Glutamatergic neuron (in vitro differentiated cells): ENCODE measurements at places on chromosomes 5 and 9. TPM values are rescaled to one million over a fixed set of nuclear protein-coding genes. Genes with fewer than 3 reads are reported as not detected.

DNA sequence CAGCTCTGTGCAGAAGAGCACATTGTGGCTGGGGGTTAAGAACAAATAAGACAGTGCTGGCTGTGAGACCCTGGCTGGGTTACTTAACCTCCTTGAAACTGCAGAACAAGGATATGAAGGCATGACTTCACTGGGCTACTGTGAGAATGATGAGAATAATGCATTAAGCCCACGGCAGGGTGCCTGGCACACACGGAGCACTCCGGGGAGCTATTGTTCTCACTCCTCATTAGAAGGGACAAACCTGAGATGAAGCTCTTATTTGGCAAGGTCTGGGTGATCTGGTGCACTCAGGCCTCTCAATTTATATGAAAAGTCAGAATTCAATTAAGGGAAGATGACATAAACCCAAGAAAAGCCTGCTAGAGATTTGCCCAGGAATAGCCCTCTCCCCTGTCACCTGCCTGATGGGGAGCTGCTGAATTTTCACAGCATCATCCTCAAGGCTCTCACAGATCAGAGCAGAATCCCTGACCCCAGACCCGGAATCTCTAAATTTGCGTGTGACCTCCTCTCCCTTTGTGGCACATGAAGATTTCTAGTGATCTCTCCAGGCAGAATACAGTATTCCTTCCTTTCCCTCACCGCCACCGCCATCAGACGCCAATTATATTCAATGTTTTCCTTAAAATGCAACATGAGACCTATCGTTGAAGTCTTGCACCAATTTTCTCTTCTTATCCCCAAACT is 102.1 kb downstream of the COL23A1 start:
- DNase-seq = no peak
- H3K4me1 ChIP-seq = peaks cover 2% of the 10 kb centered on the region
- H3K27ac ChIP-seq = no peak overlapping the region

DNA sequence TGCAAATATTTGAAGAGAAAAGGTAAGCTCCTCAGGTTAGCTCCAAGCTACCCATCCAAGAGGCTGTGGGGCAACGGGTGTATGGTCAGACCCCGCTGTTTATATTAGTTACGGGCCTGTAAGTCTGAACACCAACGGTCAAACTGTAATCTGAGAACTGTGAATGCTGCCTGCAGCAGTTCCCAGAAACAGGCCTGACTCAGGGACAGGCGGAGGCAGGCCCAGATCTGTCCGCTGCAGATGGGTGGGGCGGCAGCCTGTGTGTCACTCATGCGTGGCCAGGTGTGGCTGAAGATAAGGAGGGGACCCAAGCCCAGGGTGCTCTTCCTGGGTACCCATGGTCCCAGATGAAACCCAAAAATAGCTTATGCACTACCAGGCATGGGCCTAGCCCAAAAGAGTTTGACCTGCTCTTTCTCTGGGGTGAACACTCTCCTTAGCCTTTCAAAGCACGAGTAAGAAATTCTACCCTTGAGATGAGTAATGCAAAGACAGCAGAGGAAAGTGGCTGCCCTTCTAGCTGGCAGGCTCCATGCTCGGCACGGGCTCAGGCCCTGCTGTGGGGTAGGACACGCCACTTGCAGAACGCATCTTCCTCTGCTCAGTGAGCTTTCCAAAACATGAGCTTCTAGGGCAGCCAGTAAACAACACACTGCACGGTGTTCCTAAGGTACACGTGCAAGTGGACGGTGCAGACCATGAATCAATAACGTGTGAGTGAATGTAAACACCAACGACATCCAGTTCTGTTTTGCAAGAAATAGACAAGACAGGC is 9.1 kb downstream of the UBAC1 start:
- H3K36me3 ChIP-seq = peaks cover 4% of the 10 kb centered on the region
- H3K27ac ChIP-seq = peak overlapping the region; percentile 72
- DNase-seq = no peak
- H3K4me3 ChIP-seq = no peak overlapping the region

DNA sequence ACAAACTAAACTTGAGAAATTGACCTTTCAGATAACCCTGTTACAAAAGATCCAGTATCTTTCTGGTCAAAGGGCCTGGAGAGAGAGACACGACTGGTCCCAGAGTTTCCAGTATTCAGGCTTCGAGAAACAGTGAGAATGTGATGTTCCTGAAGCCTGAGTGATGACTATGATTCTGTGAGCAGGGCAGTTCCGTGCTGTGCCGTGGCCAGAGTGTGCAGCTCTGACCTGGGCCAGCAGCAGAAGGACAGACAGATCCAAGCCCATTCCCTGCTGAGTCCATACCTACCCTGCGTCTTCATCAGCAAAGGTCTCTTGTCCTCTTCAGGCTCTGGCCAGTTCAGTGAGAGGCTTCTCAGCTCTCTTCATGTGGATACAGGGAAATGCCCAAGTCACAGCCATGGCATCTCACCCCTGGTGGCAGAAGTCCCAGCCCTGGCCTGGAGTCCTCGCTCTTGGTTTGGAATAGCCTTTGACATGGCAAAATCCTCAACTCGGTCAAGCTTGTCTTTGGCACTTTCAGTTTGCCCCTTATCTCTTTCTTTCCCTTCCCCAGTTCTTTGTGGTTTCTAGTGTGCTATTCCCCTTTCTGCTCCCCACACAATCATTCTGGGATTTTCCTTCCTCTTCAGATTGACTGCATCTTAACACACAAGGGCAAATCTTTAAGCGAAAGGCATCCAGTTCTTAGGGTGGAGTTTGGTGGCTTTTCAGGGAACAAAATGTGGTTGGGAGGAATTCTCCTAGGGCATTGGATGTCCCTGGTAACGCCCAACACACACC is 107.7 kb downstream of the LIFR start:
- H3K4me1 ChIP-seq = peaks cover 5% of the 10 kb centered on the region
- DNase-seq = no peak
- no peak overlapping the region for H3K4me3 ChIP-seq
- H3K36me3 ChIP-seq = peaks cover 4% of the 10 kb centered on the region
- H3K27me3 ChIP-seq = peaks cover 2% of the 10 kb centered on the region

DNA sequence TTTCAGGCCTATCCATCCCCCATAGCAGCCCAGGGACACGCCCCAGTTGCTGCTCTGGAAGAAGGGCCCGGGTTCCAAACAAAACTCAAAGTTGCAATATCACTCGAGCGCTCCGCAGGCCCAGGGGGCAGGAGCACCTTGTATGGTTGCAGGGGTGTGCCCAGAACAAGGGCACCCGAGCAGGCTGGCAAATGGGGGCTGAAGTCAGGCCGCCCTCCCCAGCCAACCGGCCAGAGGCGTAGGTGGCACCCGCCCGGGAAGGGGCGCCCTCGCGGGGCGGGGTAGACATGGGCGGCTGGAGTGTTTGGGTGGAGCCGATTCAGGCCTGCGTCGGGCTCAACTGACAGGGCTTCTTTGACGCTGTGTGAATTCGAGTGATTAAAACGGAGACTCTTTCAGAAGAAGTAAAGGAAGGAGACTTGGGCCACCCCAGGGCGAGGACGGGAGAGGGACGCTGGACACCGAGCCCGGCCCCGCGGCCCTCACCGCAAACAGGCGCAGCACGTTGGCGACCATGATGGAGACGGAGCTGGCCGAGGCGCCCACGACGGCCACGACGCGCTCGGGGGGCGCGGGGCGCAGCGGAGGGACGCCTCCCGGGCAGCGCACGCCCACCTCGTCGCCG is 1.1 kb downstream of the GRM6 start:
- DNase-seq = no peak
- H3K4me1 ChIP-seq = peaks cover 3% of the 10 kb centered on the region
- H3K4me3 ChIP-seq = peak overlapping the region; percentile 79

- H3K27ac ChIP-seq = no peak overlapping the region
- peaks cover 2% of the 10 kb centered on the region for H3K27me3 ChIP-seq
- H3K36me3 ChIP-seq = peaks cover 6% of the 10 kb centered on the region
- no peak for DNase-seq
Observed at GRCh38 chr9:93001031-93001430, 53.7 kb downstream of the FGD3 start.

- H3K27ac ChIP-seq = no peak overlapping the region
- H3K4me1 ChIP-seq = no peaks in the 10 kb centered on the region
- no peak for DNase-seq
Observed at GRCh38 chr5:94908889-94909480, 290.5 kb downstream of the SLF1 start.

- no peak overlapping the region for H3K4me3 ChIP-seq
- peaks cover 5% of the 10 kb centered on the region for H3K4me1 ChIP-seq
- DNase-seq = peak; percentile 47
- H3K27ac ChIP-seq = no peak overlapping the region
Observed at GRCh38 chr5:90709323-90710155, 150.9 kb downstream of the ADGRV1 start.

DNA sequence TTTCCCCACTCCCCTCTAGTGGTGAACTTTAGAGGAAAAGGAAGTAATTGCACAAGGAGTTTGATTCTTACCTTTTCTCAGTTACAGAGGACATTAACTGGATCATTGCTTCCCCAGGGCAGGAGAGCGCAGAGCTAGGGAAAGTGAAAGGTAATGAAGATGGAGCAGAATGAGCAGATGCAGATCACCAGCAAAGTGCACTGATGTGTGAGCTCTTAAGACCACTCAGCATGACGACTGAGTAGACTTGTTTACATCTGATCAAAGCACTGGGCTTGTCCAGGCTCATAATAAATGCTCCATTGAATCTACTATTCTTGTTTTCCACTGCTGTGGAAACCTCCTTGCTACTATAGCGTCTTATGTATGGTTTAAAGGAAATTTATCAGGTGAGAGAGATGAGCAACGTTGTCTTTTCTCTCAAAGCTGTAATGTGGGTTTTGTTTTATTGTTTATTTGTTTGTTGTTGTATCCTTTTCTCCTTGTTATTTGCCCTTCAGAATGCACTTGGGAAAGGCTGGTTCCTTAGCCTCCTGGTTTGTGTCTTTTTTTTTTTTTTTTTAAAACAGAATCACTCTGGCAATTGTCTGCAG is 25.3 kb downstream of the SLC22A5 start:
- no peak overlapping the region for H3K4me3 ChIP-seq
- H3K27me3 ChIP-seq = peaks cover 4% of the 10 kb centered on the region
- peaks cover 11% of the 10 kb centered on the region for H3K4me1 ChIP-seq
- no peak for DNase-seq
- H3K36me3 ChIP-seq = no peaks in the 10 kb centered on the region

DNA sequence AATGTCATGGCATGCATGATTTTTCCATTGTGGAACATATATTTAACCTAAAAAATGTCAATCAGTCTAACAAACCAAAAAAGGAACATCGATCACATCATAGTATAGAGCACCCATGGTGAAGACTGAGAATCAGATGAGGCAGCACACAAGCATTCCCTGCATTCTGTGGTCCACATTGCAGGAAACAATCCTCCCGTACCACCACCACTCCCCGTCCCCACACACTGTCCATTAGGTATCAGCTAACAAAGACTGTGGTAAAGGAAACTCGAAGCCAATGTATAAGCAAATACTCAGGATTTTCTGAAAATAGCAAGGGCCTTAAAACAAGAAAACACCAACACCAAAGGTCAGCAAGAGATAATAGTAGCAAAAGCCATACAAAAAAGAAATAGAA is 1104.4 kb upstream of the SEMA6A start:
- no peaks in the 10 kb centered on the region for H3K4me1 ChIP-seq
- H3K27ac ChIP-seq = no peak overlapping the region
- H3K27me3 ChIP-seq = peaks cover 2% of the 10 kb centered on the region
- DNase-seq = no peak

GRCh38 chr9:128169492-128169891 is 9.4 kb downstream of the BBLN start:
- peaks cover 20% of the 10 kb centered on the region for H3K4me1 ChIP-seq
- H3K27me3 ChIP-seq = no peaks in the 10 kb centered on the region
- no peak for DNase-seq
- H3K27ac ChIP-seq = peak overlapping the region; percentile 98

- H3K27ac ChIP-seq = no peak overlapping the region
- H3K27me3 ChIP-seq = no peaks in the 10 kb centered on the region
- no peaks in the 10 kb centered on the region for H3K4me1 ChIP-seq
- peaks cover 4% of the 10 kb centered on the region for H3K36me3 ChIP-seq
- DNase-seq = no peak
Observed at GRCh38 chr9:97788763-97789663, 64.0 kb upstream of the FOXE1 start.

DNA sequence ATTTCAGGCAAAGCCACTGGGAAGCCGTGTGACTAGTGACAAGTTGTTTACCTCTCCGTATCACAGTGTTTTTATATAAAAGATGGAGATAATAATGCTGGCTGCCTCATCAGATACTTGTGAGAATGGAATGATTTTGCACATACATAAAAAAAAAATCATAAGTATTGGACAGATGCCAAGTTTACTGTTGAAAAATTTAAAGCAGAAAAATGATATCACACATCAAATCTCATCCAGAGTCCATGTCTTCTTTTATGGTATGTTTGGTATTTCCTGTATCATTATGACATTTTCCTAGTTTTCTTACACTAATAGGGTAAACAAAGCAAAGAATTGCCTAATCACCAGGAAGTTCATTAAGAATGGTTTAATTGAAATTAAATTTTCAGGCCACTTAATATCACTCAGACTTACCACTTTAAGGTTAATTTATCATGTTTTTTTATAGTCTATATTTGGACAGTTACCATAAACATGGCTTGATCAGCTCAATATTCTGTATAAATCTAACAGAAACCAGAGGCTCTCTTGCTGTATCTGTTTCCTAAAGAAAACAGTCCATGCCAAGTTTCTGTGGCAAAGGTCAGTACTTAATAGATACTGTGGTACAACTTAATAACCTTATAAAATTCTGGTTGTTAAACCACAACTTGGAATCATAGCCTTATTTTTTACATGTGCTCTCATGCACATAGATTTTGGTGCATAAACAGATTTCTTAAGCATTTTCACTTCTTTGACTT is 656.5 kb upstream of the RIOK2 start:
- no peak for DNase-seq
- no peak overlapping the region for H3K27ac ChIP-seq
- H3K4me3 ChIP-seq = no peak overlapping the region
- no peaks in the 10 kb centered on the region for H3K4me1 ChIP-seq
- no peaks in the 10 kb centered on the region for H3K36me3 ChIP-seq

The CNTNAP3B gene
- total RNA-seq = 10.1 TPM

The PCDHGA3 gene
- 10.4 TPM for total RNA-seq

The INSL4 gene
- total RNA-seq = not detected
